ENCODE measurements at places on chromosomes 4 and X.

DNA sequence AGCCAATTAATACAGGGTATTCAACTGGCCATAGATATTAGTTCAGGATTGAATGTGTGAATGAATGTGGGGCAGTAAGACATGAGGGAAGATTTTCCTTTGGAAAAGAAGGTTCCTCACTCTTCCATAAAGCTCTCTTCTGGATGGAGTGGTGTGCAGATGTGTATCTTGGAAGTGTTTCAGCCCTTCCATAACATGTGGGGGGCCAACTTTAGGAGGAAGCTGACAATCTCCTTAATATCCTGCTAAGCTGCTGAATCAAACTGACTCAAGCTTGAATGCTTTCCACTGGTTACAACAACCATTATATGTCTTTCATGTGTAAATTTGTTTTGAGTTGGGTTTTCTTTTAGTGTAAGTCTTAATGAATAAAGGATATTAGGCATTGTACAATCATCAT, 40.3 kb downstream of the FANCB start:
- DNase-seq = no peak

- no peak for DNase-seq
Observed at GRCh38 chrX:71846429-71846828, 64.2 kb upstream of the NHSL2 start.

GRCh38 chrX:21738210-21738949, 19.5 kb downstream of the SMPX start:
- DNase-seq = no peak

DNA sequence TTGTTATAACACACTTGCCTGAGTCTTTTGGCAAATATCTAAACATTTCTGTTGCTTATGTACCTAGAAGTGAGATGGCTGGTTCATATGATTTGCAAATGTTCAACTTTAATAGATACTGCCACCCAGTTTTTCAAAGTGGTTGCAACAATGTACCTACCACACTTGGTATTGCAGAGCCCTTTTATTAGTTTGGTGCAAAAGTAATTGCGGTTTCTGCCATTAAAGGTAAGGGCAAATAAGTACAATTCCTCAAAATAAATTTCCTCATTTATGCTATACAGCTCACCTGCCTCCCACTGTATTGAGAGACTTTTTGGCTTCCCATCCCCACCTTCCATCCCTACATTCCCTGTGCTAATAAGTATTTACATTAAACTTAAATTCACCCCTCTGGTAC, 47.7 kb upstream of the COL25A1 start:
- no peak for DNase-seq

DNA sequence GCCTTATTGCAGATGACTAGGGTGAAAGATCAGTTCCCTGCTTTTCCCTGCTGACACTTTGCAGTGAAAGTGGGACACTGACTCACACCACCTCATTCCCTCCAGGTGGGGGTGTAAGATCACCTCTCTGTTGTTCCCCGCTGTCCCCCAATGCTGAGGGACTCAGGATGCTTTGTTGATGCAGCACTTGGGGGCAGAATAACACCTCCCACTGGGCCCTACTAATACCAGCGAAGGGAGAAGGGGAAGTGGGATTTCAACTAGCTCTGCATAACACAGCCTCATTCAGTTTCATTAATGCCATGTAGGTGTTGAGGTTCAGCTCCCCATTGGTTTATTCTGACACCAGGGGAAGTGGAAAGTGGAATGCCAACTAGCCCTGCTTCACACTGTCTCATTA, 43.6 kb upstream of the IL1RAPL2 start:
- DNase-seq = no peak

GRCh38 chr4:153518637-153519389, 52.7 kb downstream of the TMEM131L start:
- DNase-seq = no peak

GRCh38 chrX:84715315-84715714, 213.1 kb upstream of the HDX start:
- DNase-seq = no peak

GRCh38 chr4:10456260-10456594, 999 bp downstream of the ZNF518B start:
- no peak for DNase-seq

DNA sequence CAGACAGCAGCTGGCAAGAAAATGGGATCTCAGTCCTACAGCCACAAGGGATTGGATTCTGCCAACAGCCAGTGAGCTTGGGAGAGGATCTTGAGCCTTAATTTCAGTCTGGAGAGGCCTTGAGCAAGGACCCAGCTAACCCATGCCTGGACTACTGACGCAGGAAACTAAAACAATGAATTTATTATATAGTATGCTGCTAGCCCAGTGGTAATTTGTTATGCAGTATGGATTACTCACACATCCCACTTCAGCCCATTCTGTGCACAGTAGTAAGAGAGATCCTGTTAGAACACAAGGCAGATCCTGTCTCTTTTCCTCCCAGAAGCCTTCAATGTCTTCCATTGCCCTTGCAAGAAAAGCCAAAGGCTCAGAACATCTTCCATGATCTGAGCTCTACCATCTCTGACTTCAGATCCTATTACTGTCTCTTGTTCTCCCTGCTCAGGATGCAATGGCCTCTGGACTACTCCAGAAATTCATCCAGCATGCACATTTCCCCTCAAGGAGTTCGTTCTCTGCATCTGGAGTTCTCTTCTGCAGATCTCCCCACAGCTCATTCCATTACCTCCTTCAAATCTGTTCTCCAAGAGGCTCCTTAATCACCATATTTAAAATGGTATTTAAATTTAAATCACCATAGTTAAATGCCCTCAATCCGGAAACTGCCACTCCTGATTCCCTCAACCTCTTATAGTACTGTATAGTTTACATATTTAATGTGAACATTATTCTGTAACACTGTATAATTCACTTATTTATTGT, 27.6 kb downstream of the SMIM20 start:
- DNase-seq = no peak

DNA sequence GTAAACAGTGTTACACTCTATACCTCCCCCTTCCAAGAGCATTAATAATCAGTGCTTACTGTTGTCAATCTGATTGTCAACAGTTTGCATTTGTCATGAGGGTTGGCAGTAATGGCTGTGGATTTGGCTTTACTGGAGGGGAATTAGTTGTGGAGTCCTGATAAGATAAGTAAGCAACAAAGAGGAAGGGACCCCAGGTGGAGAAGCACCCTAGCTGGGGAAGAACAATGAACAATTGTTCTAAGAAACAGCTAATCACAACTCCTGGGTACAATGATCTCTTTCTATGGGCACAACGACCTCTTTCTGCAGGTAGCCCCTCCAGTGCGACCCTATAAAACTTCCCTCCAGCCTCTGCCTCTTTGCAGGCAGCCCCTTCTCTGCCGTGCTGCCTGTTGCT, 53.2 kb upstream of the CDKN2AIP start:
- no peak for DNase-seq

GRCh38 chrX:18828832-18829404, 121.5 kb downstream of the PPEF1 start:
- DNase-seq = no peak
